ENCODE measurements at places on chromosomes 2 and 18. TPM values are rescaled to one million over a fixed set of nuclear protein-coding genes. Genes with fewer than 3 reads are reported as not detected.

PROC gene
- polyA plus RNA-seq: 0.59 TPM

GRCh38 chr2:192194866-192195547 is at the start of gene TMEFF2:
TMEFF2 (minus strand) TSS chr2:192194933; CDS start chr2:192194524, 409 bp downstream.
- DNase-seq: peak; percentile 97

GRCh38 chr2:7660816-7661215 is 743.6 kb downstream of the RNF144A start:
- DNase-seq: no peak

SDC1 gene
- polyA plus RNA-seq: 17.5 TPM

DNA sequence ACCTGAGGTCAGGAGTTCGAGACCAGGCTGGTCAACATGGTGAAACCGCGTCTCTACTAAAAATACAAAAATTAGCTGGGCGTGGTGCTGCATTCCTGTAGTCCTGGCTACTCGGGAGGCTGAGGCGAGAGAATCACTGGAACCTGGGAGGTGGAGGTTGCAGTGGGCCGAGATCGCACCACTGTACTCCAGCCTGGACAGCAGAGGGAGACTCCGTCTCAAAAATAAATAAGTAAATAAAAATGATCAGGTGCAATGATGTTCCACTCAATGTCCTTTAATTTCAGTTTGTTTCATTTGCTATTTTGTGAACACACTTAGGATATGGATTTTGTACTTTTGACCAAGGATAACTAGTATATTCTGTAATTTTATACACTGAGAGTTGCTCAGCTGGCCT is 9.3 kb downstream of the HADHA start:
- DNase-seq: peak; percentile 28

DNA sequence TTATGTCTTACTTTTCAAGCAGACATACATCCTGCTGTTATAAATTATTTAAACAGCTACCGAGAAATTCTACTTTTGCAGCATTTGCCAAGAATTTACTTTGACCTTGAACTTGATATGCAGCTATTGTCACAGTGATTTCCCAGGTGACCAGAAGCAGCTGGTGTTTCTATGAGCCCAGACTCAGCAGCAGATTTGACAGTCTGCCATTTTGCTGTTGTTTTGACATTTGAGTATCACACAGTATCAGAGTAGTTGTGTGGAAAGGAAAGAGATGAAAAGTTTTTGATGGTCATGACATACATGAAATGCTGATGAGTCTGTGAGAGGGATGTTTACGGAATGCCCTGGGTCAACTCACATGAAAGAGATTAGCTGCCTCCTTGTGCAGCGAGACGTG is 6.6 kb upstream of the CCDC195 start:
- DNase-seq: peak; percentile 46

DNA sequence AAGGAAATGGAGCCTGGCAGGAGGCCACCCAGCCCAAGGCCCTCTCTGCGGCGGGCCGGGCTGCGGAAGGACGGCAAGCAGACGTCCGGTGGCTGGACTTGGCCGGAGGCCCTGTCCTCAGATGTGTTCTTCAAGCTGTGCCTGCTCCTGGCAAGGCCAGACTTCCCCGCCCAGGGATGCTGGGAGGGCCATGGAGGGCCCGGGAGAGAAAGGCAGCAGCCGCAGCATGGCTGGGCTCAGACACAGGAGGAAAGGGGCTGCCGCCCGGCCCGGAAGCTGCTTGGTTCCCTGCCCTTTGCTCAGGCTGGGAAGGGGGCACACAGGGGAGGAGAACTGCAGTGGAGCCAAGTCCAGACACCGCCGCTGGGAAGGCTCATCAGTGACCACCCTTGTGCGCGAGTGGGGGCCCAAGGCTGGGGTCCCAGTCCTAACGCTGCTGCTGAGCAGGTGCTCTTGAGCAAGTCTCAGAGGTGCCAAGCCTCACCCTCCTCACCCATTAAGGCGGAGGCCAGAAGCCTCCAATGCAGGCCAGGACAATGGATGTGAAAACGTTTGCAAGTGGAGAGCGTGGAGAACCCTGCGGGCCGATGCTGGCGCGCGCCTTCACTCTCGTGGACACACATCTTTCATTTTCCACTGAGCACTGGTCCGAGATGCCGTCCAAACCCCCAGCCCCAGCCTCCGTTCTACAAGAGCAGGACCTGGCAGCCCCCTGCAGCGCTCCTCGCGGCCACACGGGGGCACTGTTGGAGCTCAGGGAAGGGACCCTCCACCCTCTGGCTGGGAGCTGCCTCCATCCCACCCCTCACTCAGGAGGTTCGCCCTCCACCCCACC is 7.9 kb downstream of the CROCC2 start:
- DNase-seq: peak; percentile 74

DNA sequence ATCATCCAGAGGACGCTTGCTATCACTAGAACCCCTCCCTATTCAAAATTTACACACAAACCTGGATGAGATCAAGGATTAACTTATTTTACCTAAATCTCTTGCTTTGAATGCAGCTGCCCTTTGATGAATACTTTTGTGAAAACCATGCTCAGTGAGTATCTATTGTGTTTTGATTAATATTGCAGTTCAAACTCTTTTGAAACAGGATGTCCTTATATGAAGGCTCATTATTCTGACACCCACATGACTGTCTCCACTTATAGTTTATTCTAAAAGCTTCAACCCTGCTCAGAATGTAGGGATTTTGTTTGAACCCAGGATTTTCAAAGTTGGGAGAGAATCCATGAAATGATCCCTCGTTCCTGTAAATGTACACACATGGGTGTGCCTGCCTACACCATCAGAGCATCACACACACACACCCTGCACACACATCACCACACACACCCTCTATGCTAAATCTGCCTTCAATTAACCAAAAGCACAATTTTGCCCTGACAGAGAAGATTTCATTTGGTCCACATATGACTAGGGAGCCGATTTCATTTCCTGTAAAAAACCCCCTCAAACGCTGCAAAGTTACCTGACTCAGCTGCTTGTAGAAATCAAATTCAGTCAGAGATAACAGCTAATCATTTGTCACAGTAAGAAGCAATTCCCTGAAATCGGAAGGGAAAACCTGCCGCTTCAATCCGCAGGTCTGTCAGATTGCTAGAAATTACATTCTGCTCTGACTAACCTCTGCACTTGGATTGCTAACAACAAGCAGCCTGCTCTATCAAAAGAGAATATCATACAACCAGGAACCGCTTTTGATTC is 65.2 kb downstream of the ZEB2 start:
- no peak for DNase-seq

DNA sequence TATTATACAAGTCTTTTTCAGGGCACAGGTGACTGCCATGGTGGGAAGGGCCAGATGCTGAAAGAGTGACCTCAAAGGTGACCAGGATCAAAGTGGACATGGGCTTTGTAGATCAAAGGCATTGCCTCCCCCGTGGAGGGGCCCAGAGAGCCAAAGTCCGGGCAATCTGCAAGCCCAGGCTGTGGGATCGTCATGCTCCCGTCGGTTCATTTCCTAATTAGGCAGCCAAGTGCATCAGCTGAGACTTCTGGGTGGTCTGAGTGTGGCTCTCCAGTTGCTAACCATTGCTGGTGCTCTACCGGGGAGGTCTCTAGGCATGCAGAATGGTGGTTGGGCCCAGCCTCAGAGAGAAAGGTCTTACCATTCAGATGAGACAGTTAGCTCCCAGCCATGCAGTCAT is 61.6 kb downstream of the TRIB2 start:
- DNase-seq: peak; percentile 36
